Mucosa of gallbladder (tissue), 1 donor: ENCODE measurements at places on chromosomes 16 and 17.

- DNase-seq = no peak
These were observed 80.9 kb upstream of the CREBBP start for GRCh38 chr16:3961449-3961849.

DNA sequence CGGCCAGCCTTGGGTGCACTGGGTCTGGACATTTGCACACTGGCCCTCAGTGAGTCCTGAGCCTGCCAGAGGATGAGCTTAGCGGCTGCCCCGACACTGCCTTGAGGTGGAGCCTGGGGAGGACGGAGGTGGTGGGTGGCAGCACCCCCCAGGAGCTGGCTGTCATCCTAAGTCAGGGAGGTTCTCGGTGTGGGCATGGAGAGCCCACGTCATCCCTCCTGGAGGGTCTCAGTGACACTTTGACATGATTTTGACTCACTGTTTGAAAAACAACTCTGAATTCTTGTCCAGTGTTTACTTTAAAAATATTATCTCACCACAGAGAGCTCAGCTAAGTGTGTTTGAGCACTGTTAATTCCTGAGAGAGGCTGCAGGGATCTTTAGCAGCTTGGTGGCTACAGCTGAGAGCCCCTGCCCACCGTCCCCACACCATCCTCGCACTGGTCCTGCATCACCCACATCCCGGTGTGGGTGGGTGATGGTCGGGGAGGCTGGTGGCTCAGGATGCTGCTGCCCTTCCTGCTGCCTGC, 63.1 kb downstream of the BANP start:
- no peak for DNase-seq

GRCh38 chr16:31472709-31473203, 804 bp downstream of the TGFB1I1 start:
- peak; percentile 83 for DNase-seq

- peak; percentile 83 for DNase-seq
These were observed 6.3 kb upstream of the MMP28 start for GRCh38 chr17:35801583-35802224.

DNA sequence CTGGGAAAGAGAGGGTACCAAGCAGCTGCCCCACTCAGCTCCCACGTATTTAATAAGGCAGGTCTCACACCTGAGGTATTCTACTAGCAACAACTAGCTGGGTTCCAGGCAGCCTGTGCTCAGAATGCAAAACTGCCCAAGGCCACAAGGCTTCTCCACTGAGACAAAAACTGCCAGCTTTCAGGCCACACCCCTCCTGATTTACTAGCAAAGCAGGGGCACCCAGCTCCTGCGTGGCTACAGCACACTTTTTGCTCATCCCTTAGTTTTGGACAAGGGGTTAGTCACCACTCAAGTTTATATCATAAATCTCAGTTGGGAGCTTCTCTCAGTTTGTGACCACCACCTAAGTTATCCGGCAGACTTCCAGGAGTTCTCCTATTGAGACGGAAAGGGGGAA, 494.6 kb downstream of the CDH11 start:
- DNase-seq = no peak

- no peak for DNase-seq
These were observed 18.3 kb downstream of the PSME3IP1 start for GRCh38 chr16:57167538-57167937.

DNA sequence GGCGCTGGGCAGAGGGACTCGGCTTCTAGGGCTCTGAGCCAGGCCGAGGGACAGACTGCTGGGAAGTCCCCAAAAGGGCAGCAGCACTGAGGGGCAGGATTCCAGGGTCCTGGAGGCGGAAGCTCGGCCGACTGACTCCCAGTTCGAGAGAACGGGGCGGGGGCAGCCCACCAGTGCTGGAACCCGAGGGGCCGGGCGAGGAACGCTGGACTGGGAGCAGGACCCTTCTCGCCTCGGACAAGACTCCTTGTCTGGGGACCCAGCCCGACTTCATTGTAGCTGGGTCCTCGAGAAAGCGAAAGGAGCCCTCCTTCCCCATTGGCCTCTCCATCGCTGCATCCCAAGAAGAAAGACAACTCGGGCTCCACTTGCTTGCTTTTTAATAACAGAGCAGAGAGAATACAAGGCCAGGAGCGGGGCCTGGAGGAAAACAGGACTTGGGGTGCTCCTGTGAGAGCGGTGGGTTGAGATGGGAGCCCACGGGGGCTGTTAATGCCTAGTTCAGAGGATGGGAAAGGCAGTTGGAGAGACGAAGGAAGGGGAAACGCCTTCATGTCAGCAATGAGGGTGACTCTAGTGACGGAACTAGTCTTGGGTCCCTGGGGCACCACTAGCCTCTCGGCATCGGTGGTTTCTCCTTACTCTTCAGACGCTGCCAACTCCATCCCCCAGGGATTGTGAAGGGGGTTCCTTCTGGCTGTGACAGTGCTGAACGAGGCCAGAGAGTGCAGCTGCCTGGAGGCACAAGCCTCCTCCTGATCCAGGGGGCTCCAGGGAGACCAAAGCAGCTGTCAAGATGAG, 492 bp upstream of the CAMTA2 start:
- no peak for DNase-seq

- peak; percentile 25 for DNase-seq
These were observed 215.5 kb downstream of the MRTFB start for GRCh38 chr16:14286368-14287230.

GRCh38 chr16:4525069-4525468, 13.5 kb downstream of the CDIP1 start:
- DNase-seq = no peak

GRCh38 chr16:47956916-47957315, 198.9 kb downstream of the ABCC12 start:
- no peak for DNase-seq

DNA sequence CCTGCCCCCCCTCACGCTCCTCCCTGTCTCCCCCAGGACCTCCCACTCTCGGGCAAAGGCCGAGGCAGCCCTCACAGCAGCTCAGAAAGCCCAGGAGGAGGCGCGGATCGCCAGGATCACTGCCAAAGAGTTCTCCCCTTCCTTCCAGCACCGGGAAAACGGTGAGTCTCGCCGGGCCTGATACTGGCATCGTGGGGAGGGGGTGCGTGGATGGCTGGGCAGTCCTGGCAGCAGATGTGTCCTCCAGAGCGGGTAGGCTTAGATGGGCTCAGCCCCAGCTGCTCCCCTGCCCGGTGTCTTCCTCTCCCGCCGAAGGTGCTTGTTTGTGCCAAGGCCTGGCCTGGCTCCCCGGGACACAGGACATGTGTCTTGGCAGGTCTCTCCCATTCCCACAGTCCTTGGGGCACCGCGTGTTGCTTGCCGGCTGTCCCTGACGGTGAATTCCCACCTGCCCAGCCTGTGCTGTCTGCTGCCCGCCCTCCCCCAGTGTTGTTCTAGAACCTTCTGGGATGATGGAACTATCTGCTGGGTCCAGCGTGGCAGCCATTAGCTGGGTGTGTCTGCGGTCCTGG, 81.6 kb downstream of the KLHDC4 start:
- DNase-seq = no peak
